Mucosa of descending colon (tissue), 3 donors: ENCODE measurements at places on chromosomes 5 and 9. TPM values are rescaled to one million over a fixed set of nuclear protein-coding genes. Genes with fewer than 3 reads are reported as not detected.

DNA sequence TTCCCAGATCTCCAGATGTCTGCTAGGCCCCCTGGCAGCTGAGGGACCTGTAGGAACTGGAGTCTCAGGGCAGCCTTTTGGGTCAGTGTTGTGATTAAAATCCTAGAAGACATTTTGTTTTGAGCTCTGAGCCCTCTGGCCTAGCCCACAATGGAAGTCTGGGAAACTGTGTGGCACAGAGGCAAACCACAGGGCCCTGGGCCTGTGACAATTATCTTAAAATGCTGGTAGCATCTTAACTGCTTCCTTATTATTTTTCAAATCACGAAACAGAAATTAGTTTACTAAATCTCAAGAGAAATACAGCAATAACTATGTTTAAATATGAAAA lies 125.5 kb downstream of the STARD4 start:
- no peak for DNase-seq

- DNase-seq, result no peak
These were observed 181.7 kb downstream of the ERCC6L2 start for GRCh38 chr9:96057155-96057554.

GRCh38 chr5:39661026-39661779 lies 236.4 kb upstream of the DAB2 start:
- no peak for DNase-seq

DNA sequence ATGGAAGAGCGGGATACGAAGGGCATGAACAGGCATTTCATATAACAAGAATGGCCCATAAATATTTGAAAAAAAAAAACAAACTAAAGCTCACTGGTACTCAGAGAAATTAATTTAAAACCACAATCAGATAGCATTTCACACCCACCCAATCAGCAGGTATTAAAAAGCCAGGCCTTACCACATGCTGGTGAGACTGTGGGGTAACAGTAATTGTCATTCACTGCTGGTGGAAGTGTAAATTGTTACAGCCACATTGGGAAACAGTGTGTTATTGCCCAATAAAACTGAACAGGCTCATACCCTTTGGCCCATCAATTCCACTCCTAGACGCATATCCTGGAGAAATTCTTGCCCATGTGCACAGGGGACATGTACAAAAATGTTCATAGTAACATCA lies 66.0 kb downstream of the PLAC8L1 start:
- DNase-seq, result no peak

- peak; percentile 57 for DNase-seq
These were observed 36.9 kb upstream of the TTC1 start for GRCh38 chr5:159971931-159972461.

Gene PCA3
- not detected for total RNA-seq

Gene FST
- 0.81 TPM for total RNA-seq

GRCh38 chr5:35899800-35900199 lies 38.6 kb downstream of the CAPSL start:
- DNase-seq, result no peak

DNA sequence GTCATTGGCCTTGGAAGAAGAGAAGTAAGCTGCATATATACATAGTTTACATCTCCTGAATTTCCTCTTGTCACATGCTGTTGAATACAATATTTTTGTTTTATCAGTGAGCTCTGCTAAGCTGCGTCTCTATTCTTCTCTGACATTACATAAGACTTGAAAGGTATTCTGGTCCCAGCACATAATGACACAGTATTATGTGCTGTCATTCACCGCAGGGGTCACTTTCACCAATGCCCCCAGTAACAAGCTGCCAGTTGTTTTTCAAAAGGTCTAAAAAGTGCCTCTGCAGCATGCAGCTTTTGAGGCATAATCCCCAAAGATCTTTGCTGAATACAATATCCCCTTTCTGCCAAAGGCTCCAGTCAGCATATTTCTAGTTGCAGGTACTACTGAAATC lies 349.0 kb upstream of the FAM174A start:
- DNase-seq, result no peak

DNA sequence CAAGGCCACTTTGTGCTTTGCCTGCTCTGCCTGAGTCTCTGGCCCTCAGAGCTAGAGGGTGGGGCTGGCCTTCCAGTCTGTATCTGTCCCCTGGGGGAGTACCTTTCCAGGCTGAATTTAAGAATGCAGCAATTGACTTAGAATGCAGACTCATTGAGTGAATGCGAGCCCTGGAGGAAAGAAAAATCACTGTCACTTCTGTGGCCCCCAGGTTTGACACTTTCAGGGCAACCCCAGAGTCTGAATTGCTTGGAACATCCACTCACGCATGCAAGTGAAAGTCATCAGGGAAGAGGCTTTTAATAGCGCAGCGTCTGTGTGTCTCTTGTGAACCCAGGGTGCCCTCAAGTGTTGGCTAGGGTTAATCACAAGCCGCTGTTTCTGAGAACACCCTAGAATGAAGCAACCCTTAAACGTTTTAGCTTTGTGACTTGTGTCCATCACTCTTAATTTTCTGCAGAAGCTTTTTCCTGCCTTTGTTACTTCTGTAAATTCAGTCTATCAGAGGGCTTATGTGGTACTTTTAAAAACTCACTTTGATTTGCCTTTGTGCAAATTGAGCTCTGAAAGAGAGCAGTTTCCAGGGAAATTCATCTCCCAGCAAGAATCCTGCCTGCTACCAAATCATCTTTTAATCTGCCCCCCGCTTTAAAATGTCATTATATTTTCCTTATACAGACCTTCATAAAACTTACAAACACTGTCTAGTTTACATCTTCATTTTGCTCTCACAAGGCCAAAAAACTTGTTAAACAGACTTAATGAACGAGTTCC lies 146.8 kb upstream of the IQGAP2 start:
- DNase-seq, result peak; percentile 55

DNA sequence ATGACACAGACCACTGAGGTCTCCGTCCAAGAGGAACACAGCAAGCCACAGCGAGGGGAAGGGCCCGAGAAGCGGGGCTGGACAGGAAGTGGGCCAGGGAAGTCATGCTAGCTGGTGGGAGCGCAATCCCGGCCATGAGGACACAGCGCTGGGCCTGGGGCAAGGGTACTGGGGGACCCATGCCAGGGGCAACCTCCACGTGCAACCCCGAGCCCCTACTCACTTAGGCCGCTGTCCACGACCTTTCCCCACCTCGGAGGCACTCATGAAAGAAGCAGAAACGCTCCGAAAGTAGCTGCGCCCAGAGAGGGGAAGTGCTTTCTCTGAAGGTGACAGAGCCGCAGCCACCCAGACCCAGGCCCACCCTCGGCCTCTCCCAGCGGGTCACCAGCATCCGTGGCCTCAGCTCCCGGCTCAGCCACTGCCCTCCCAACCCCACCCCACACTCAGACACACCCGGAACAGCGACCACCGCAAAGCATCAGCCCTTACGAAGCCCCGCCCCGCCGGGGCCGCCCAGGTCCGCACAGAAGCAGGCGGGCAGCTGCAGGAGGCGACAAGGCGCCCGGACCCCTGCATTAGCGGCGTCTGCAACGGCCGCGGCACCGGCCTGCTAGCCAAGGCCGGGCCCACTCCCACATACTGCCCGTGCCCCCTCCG lies 782 bp downstream of the BICD2 start:
- DNase-seq, result peak; percentile 45

DNA sequence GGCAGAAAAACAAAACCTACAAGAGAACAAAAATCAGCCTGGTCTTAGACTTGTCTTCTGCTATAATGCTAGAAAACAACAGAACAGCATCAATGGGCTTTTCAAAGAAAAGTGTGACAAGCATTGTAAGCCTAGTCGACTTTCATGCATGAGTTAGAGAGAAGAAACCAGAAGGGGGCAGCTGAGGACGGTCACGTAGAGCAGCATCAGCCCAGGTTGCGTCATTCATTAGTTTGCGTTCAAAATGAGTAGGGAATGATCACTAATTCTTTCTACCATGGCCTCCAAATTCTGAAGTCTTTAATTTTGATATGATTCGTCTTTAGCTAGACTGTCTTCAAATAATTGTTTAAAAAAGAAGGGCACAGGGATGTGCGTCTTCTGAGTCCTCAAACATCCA lies 4.7 kb upstream of the ISCA1 start:
- DNase-seq, result no peak

GRCh38 chr5:150301901-150302300 lies 804 bp downstream of the ARSI start:
- no peak for DNase-seq

GRCh38 chr5:40660751-40661150 lies 19.0 kb upstream of the PTGER4 start:
- no peak for DNase-seq

Gene C5orf52
- total RNA-seq, result 3.5 TPM

DNA sequence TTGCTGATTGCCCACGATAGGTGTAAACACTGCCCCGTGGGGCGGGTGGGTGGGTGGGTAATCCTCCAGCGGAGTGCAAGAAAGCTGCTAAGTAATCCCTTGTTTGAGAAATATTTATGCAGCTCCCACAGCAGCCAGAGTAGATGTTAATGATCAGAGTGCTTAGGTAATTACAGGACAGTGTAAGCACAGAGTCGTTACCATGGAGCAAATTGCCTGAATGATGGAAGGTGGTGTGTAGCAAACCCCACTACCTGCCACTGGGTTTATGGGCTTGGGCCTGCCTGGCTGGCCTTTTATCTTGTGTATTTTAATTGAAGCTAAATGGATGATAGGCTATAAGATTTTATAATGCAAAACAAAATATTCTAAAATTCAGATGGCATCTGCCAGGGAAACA lies 110.0 kb downstream of the COL5A1 start:
- DNase-seq, result no peak

Gene SLCO4C1
- total RNA-seq, result 2.6 TPM

DNA sequence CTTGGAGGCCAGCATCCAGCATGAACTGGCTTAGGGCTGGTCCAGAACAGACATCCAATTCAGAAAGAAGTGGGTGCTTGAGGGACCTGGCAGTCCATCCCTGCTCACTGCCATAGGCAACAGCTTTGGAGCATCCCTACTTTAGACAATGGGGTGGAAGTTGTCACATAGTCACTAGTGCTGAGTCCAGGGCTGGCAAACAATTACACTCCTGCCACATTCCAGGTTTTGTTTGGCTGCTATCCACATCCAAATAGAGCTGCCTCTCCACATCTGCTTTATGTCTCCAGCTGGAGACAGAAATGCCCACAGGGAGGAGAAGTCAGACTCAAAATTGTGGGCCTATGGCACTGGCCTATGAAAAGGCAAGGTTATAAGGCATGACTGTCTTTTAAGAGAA lies 7.0 kb downstream of the FSTL4 start:
- no peak for DNase-seq

DNA sequence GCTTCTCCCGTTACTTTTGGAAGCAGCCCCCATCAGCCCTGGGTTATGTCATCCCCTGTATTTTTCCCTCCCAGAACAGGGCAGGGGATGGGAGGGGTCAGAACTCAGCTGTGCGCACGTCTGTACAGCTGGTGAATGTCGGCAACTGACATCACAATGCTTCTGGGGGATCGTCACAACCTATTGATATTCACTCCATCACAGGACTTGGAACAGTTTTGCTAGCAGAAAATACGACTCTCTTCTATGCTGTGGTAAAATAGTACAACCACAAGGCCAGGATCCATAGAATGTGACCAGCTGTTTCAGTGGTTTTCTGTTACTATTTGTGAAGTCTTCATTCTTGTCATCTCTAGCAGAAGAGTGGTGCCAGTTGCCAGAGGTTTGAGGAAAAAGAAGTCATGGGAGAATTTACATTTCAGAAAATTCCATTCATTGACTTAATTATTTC lies 77.1 kb upstream of the KLF4 start:
- DNase-seq, result no peak

GRCh38 chr5:149018909-149019443 lies 43.9 kb downstream of the SH3TC2 start:
- DNase-seq, result no peak

DNA sequence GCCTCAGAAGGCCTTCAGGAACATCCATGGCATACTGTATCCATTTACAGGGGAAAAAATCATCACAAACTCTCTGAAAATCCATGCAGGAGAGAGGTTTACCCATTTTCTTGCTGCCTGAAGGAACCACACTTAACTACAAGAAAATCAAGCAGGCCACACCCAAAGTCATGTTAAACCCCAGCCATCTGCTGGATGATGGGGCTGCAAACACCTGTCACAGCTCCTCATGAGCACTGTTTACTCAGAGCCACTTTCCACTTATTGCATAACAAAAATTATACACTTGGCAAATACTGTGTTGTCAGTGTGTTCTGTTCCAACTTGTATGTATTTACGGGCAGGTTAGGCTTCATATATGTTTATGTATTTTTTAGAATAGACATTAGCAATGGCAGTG lies 35.8 kb downstream of the PPIC start:
- DNase-seq, result no peak

DNA sequence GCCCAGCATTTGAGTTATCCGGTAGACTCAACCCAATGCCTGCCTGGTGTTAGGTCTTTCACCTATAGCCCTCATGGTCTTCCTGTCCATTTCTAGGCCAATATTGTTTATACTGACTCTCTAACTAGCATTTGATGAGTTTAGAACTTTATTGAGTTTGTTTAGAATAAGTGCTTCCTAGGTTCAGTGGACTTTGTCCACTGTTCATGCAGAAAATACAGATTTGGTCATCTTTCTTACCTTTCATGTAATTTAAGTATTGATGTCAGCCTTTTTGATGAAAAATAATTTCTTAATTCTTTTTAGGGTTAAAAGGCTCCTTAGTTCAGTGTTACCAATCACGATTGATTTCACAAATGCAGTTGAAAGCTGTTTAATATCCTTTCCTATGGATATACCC lies 22.0 kb downstream of the CYSTM1 start:
- DNase-seq, result no peak

DNA sequence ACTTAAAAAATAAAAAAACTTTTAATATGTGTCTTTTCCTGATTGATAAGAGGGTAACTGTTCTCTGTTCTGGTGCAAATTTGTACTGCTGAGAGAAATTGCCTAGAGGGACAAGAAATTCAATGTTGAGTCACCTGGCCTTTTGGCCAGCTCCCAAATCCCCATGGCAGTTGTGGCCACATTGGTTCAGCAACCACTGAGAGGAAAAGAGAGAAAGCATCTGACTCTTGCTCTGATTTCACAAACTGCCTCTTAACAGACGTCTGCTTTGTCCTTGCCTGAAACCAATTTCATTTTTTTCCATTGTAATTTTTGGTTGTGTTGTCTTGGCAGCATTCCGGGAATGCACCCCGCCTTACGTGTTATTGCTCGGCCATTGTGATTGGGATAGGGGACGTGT lies 42.4 kb downstream of the NTRK2 start:
- peak; percentile 35 for DNase-seq

- DNase-seq, result no peak
These were observed 9.7 kb downstream of the RGMB start for GRCh38 chr5:98783051-98783649.

GRCh38 chr9:82356871-82357270 lies 368.3 kb downstream of the SPATA31D1 start:
- DNase-seq, result no peak

GRCh38 chr5:138732466-138732865 lies 20.8 kb upstream of the CTNNA1 start:
- DNase-seq, result no peak

- DNase-seq, result no peak
These were observed 9.6 kb downstream of the LAMC3 start for GRCh38 chr9:131018621-131019020.

GRCh38 chr5:102856389-102856777 lies 101.3 kb downstream of the PAM start:
- DNase-seq, result no peak

DNA sequence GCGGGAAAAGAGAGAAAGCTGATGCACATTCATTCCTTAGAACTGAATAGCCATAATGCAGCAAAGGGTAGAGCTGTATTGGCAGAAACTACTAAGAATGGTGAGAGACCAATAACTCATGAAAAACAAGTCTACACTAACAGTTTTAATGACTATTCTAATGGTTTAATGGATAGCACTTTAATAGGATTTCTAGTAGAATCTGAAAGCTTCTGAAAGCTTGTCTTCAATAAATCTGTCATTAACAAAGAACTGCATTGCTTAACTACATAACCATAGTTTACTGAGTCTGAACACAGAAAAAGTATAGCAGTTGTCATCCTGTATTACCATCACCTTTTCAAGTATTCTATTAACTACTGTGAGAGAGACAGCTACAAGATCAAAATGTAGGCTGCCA lies 617.8 kb upstream of the DMAC1 start:
- no peak for DNase-seq
